Mesangial cell (primary cell): ENCODE measurements at places on chromosomes 5 and 9. TPM values are rescaled to one million over a fixed set of nuclear protein-coding genes. Genes with fewer than 3 reads are reported as not detected.

The MARVELD2 gene
- 6.8 and 9.1 TPM in 2 replicates for total RNA-seq

The HTR4 gene
- not detected in 2 replicates for total RNA-seq

The ASS1 gene
- total RNA-seq = 5.1 and 47.5 TPM in 2 replicates

The DBH gene
- total RNA-seq = not detected in 2 replicates

The ADRB2 gene
- 0.89 and 1.3 TPM in 2 replicates for total RNA-seq

The NAIF1 gene
- total RNA-seq = 8.3 and 8.5 TPM in 2 replicates

The SLC9A3 gene
- 2.9 and 3.4 TPM in 2 replicates for total RNA-seq

The GARNL3 gene
- total RNA-seq = 2.8 and 8.2 TPM in 2 replicates

The PLPP7 gene
- total RNA-seq = 4.4 and 4.7 TPM in 2 replicates

The FAM81B gene
- not detected in 2 replicates for total RNA-seq

The GLRA1 gene
- not detected in 2 replicates for total RNA-seq

The NME5 gene
- total RNA-seq = 1.5 and 2.3 TPM in 2 replicates

The ARSK gene
- 6.5 and 7.7 TPM in 2 replicates for total RNA-seq

The MZB1 gene
- not detected in 2 replicates for total RNA-seq

The C1QTNF3 gene
- 0.49 and 3.0 TPM in 2 replicates for total RNA-seq

The TMEM267 gene
- total RNA-seq = 9.6 and 15.5 TPM in 2 replicates

The SLC22A4 gene
- 1.1 and 2.1 TPM in 2 replicates for total RNA-seq

The DOCK8 gene
- total RNA-seq = 0.49 and 2.8 TPM in 2 replicates

The FAT2 gene
- 0.13 and 0.16 TPM in 2 replicates for total RNA-seq

The PPP2R2B gene
- total RNA-seq = 6.7 and 11.5 TPM in 2 replicates

The PCDHA9 gene
- under 0.01 TPM in 1 of 2 replicates, not detected in the other for total RNA-seq

The SPINK5 gene
- total RNA-seq = not detected in 2 replicates

The LAMC3 gene
- total RNA-seq = 1.1 and 1.3 TPM in 2 replicates

The SLC6A19 gene
- not detected in 2 replicates for total RNA-seq

The STPG3 gene
- total RNA-seq = not detected in 2 replicates
